ENCODE measurements at places on chromosomes 4 and X.

DNA sequence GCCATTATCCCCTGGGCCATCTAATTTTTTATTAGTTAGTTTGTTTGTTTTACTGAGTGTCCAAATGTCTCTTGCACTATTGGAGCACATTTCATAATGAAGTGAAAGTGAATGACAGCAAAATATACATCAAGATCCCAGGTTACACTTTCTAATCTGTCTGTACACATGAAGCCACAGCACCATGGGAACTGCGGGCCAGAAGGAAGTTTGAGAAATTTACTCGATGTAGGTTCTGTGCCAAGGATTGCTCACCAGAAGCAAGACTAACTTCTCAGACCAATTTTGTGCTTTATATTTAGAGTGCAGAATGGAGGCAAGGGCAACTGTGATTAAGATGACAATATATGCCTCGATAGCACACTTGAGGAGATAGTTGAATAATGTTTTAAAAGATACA lies 258.0 kb downstream of the COL25A1 start:
- DNase-seq = no peak

GRCh38 chrX:9316096-9316495 lies 148.8 kb upstream of the TBL1X start:
- DNase-seq = no peak

DNA sequence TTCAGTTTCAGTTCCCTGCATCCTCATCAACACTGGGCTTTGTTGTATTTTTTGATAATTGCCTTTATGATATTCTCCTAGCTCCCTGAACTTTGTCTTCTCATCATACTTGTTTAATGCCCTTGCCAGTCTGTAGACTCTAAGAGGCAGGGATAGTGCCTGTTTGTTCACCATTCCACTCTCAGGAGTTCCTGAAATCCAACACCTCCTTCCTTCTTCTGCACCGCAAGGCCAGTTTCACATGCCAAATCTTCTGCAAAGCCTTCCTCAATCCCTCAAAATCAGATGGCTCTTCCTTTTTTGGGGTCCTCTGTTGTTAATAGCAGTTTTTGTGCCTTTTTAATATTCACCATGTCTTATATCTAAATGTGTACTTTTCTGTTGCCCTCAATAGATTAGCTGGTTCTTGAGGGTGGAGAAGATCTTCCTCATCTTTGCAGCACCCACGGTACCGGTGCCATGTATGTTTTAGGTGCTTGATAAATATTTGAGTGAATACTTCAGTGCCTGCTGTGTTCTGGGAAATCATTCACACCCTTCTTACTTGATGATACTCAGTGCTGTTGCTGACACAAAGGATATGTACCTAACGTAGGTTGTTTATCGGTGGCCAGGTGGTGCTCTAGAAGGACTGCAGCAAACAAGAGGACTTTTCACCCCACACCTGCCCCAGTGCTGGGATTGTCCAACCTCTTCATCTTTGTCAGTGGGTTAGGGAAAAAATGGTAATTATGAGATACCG lies 85.3 kb upstream of the LIMCH1 start:
- DNase-seq = no peak

GRCh38 chr4:149952101-149952500 lies 126.1 kb upstream of the DCLK2 start:
- DNase-seq = no peak

GRCh38 chrX:34879346-34879745 lies 63.2 kb upstream of the FAM47B start:
- DNase-seq = no peak

GRCh38 chr4:187010052-187010451 lies 286.4 kb upstream of the FAT1 start:
- DNase-seq = no peak

GRCh38 chr4:173169178-173169427 lies 492 bp downstream of the GALNT7 start:
- DNase-seq = no peak

DNA sequence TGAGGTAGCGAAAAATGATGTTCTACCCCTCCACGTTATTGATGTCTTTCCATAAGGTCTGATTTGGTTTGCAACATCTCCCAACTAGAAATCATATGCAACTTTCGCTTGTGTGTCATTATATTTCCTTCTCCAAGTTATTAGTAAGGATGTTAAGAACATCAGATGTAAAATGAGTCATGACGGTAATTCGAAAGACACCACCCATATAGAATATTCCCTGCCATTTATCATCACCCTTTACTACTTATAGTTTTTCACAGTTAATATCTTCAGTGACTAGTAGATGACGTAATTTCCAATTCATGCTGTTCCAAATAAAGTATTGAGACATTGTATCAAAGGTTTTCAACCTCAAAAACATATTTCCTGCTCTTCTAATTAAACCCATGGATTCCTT lies 146.7 kb upstream of the MAP3K15 start:
- DNase-seq = no peak

DNA sequence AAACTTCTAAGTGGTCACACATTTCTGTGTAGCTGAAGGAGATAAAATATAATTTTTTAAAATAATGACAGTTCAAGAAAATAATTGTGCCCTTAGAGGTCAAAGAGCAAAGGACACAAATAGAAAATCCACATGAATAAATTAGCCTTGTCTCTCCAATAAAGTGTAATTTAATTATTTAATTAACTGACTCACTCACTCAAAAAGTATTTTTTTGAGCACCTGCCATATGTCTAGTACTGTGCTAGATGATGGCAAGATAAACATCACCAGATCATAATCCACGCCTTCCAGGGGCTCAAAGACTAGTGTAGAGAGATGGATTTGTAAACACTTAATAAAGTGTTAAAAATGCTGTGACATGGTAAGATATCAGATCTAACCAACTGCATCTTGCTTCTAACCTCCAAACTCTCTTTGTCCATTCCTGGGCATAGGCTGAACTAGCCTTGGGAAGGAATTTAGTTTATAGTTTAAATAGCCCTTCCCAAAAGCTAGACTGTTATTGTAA lies 112.5 kb downstream of the SCLT1 start:
- no peak for DNase-seq

All from stimulated activated CD8-positive, alpha-beta memory T cell treated with anti-CD3 and anti-CD28 coated beads, Interleukin-7, amount 100 ng/mL, for 24 hours (primary cell).